ENCODE measurements at places on chromosomes 3 and 15.

DNA sequence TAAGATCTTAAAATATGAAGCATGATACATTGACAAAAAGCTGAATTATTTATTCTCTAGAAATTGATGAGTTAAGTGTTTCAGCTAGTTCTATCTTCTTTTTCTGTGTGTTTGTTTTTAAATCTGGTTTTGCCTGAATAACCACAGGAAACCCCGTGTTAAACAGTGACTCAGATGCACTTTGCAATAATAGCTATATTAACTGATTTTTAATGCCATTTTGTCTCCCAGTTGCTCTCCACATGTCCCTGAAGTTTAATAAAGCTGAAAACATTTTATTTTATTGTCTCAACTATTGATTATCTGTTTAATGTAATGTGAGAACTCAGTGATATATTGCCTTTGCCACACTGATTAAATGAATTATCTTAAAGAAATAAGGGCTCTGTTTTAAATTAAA, 42.8 kb upstream of the ROBO1 start:
- no peak for DNase-seq

DNA sequence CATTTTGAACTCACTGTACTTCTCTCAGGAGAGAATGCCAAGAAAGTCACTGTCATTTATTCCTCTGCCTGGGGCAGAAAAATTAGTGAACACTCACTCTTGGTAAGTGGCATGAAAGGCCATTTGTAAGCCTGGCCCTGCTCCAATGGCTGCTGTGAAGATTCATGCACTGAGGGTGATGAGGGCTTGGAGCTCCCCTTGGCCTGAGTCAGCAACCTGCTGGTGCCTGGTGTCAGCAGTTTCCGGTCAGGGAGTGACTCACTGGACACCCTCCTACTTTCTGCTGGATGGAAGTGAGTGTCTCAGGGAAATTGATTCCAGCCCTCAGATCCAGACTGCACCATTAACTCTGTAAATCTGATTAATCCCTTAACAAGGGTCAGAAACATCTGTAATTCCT, 37.6 kb downstream of the TRA2B start:
- peak; percentile 51 for DNase-seq

DNA sequence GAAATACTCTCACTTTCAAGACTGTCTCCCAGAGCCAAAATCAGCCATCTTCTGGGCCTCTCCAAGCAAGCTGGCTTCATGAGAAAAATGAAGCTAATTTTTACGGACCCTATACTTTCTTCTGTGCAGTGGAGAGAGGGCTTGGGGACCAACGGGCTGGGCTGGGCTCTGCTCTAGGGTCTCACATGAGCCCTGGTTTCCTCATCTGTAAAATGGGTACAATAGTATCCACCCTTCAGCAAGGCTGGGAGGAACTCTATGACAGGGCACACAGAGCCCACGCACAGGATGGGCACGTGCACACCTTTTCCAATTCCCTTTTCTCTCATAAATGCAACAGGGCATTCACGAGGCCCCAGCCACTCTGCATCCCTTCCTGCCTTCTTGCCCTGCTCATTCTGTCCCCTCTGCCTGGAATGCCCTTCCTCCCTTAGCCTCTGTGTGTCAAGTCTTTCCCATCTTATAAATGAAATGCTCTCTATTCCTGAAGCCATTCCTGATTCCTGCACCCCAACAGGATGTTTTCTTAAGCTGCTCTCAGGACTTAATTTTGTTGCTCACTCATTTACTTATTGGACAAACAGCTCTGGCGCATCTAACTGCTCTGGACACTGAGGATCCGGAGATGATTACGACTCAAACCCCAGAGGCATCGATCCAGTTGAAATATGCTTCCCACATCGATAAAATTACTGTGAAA, 32.9 kb upstream of the SEC13 start:
- no peak for DNase-seq

DNA sequence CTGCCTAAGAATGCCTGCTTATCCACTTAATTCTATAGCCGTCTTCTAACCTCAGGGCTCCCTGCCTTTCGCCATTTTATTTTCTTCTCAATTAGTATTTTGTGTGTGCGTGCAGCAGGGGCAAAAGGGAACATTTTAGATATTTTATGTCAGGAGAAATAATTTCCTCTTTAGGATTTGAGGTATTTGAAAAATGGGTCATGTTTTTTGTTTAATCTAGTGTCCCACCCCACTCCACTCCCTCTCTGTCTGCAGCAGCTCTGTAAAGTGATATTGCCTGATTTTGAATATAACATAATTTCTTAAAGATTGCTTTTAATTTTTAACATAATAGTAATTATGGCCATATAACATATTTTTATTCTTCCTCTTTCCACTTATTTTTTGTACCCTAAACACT, 593.2 kb upstream of the DPPA4 start:
- DNase-seq: no peak

DNA sequence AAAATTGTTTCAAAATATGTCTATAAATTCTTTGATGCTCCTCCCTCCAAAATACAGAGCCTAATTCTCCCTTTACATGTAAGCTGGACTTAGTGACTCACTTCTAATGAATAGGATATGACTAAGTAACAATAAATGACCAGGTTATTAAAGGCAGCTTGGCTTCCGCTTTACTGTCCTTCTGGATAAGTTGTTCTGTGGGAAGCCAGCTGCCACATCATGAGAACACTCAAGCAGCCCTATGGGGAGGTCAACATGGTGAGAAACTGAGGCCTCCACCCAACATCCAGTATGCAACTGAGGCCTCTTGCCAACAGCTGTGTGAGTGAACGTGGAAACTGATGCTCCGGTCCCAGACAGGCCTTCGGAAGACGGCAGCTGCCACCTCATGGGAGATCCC, 247.3 kb upstream of the CHRM5 start:
- no peak for DNase-seq

DNA sequence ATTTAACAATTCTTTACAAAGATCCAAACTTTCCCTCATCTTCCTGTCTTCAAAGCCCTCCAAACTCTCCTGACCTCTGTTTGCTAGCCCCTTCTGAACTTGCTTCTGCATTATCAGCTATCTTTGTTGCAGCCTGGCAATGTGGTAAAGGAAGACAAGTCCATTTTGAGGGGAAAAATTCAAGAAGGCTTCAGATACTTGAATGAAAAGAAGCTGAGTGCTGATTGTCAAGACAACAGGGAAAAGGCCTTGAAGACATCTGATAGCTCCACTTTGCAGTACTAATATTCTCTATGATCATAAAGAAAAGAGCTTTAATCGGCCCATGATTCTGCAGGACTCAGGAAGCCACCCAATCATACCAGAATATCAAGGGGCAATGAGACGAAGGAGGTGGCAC, 91.8 kb downstream of the LMLN start:
- DNase-seq: no peak

DNA sequence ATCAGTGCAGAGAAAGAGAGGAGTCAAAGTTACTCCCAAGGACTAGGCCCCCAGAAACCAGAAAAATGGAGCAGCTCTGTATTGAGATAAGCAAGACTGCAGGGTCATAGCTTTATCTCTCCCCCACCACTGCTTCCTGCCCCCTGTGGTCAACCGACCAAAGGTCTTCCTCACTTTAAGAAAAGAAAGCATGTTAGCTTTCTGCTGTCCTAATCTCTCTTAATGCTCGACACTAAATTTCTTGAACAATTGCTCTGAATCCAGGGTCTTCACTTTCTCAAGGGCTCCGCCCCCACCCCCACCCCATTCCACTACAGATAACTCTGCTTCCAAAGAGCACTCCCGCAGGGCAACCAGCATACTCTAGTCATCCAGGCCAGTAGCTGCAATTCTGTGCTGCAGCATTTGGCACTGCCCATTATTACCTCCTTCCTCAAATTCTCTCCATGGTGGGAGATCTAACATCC, 31.9 kb downstream of the TNIK start:
- no peak for DNase-seq

GRCh38 chr3:187929112-187929816, 184.0 kb upstream of the BCL6 start:
- no peak for DNase-seq

- DNase-seq: no peak
Observed at GRCh38 chr3:115062009-115062408, 85.1 kb downstream of the ZBTB20 start.

DNA sequence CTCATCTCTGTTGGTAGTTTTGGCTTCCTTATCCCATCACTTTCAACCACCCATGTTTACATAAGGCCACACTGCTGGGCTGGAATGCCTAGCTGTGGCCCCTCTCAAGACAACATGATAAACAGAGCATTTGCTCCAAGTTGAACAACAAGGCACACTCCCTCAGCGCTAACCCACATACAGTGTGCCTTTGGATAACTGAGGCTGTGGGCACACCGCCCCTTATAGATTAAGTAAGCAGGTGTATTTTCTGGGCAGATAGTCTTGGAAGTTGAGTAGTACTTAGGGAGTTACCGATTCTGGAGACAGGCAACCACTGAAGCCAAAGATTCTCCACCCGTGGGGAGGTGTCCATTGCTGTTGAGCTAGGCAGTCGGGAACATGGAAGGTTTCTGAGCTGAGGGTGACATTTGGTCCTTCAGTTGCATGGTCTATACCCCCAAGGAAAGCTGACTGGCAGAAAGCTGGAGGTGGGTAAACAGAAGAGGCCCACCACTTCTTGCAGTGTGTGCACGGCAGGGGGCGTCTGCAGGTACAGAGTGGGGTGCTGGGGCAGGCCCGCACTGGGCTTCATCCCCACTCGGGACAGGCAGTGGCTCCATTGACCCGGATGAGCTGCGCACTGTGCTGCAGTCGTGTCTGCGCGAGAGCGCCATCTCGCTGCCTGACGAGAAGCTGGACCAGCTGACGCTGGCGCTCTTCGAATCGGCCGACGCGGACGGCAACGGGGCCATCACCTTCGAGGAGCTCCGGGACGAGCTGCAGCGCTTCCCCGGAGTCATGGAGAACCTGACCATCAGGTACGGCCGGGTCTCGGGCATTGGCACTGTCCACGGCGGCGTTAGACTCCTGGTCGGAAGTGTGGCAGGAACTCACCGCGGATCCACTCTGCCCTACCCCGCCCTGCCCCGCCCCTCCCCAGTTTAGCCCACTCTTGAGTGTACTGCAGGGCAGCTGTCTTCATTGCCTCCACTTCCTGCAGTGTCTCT, 16.8 kb downstream of the NOX5 start:
- no peak for DNase-seq

- no peak for DNase-seq
Observed at GRCh38 chr3:98592345-98592935, 971 bp downstream of the CPOX start.

DNA sequence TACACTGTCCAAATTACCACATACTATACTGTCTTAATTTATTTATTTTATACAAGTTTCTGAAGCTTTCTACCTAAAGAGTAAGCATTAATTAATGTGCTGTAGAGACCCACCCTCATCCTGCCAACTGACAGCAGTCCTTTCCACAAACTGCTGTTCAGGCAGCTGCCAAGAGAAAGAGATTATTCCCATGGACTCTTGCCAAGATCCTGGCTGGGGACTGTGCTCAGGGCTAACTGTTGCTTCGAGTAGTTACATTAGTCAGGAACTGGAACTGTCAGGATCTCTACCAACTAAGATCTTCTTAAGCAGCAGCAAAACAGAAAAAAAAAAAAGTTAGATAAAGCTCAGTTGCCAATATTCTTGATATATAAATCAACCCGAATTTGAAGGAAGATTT, 398.8 kb downstream of the MECOM start:
- no peak for DNase-seq

DNA sequence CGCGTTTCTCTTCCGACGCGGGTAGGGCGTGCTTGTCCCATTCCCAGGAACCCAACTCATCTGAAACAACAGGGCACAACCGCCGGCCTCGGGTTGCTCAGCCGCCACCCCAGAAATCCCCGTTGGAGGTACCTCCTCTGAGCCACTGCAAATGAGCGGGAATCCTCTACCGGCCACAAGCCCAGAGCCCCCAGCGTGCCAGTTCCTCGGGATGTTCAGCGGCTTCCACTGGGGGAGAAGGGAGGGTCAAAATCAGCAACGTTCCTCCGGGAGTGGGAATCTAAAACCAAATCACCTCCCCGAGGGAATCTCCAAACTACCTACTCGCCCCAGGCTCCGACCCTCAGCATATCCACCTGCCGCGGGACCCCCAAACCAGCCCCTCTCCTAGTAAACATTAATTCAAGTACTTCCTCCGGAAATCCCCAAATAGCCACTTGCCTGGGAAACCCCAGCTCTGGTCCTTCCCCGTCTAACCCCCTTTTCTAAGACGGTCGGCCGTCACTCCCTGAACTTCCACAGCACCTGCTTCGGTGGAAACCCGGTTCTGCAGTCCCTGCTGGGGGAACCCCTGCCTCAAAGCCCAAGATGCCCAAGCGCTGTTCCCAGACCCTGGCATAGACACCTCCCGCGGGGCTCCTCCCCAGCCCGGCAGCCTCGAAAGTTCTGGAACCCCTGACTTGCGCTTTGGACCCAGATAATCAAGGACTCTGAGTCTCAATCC, 887 bp downstream of the OXTR start:
- DNase-seq: no peak

GRCh38 chr3:48084929-48085328, 68.7 kb upstream of the MAP4 start:
- DNase-seq: no peak

- no peak for DNase-seq
Observed at GRCh38 chr3:173467501-173467900, 70.0 kb downstream of the NLGN1 start.

DNA sequence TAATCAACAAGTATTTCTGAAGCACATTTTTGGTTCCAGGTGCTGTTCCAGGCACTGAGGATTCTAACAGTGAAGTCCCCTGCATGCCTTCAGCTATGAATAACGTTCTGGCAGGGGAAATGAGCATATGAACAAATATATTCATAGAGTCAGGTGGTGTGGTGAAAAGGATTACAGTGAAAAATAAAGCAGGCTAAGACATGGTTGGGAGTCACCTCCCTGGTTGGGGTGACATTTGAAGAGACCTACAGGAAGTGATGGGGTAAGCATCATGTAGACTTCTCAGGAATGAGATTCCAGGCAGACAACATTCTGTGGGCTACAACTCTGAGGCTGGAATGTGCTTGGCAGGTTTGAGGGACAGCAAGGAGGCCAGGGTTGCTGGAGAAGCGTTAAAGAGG, 15.0 kb downstream of the FRMD4B start:
- no peak for DNase-seq

GRCh38 chr15:95439922-95440376, 890.6 kb upstream of the NR2F2 start:
- DNase-seq: no peak

- no peak for DNase-seq
Observed at GRCh38 chr3:56075089-56075488, 393.2 kb downstream of the ERC2 start.

GRCh38 chr3:123568875-123569274, 16.0 kb downstream of the HACD2 start:
- no peak for DNase-seq

GRCh38 chr15:61467823-61468222, 238.7 kb upstream of the RORA start:
- no peak for DNase-seq

DNA sequence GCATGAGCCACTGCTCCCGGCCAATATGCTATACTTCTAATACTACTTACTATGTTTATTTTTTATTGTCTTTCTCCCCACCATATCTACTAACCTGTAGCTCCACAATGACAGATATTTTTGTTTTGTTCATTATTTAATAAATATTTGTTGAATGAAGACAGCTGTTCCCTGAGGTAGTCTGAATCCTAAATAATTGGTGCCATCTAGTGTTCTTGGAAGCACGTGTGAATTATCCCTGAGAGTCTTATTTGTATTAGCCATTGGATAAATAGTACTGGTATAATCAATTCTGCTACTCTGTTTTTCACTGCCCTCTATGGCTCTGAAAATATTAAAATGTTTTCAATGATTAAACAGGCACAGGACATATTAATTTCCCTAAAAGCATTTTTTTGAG, 5.6 kb upstream of the APPL1 start:
- no peak for DNase-seq

GRCh38 chr15:49625460-49626036, 4.7 kb downstream of the DTWD1 start:
- no peak for DNase-seq

GRCh38 chr15:41219381-41219780, 11.2 kb downstream of the EXD1 start:
- DNase-seq: no peak

Data from MV-4-11 (cell line).